Thoracic aorta (tissue), 2 donors: ENCODE measurements at places on chromosomes 16 and 17.

- DNase-seq = no peak
These were observed 23.0 kb downstream of the WNT3 start for GRCh38 chr17:46795379-46795952.

GRCh38 chr16:61858988-61859387 lies 177.2 kb downstream of the CDH8 start:
- DNase-seq = no peak

DNA sequence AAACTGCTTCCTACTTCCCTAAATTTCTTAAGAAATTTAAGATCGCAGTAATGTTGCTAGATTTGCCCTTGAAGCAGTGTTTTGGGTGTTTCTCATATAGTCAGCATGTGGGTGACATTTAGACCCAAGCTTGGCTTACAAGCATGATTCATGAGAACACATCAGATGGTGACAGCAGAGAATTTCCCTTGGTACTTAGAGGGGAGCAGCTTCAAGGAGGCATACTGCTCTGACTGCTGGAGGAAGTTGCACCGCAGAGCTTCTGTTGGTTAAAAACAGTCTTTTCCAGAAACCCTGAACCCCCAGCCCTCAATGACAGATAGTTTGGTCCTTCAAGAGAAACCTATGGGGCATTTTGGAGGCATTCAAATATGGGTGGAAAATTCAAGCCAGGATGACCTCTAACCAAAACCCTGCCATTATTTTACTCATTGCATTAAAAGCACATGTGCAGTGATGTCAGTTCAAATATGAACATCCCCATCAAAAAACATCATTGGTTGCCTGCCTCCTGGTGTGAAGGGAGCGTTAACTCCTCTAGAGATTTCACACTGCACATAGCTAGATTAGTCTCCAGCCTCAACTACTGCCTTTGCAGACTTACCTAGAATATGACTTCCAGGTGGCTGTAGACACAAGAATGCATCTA lies 201.5 kb upstream of the CACNG5 start:
- DNase-seq = no peak

DNA sequence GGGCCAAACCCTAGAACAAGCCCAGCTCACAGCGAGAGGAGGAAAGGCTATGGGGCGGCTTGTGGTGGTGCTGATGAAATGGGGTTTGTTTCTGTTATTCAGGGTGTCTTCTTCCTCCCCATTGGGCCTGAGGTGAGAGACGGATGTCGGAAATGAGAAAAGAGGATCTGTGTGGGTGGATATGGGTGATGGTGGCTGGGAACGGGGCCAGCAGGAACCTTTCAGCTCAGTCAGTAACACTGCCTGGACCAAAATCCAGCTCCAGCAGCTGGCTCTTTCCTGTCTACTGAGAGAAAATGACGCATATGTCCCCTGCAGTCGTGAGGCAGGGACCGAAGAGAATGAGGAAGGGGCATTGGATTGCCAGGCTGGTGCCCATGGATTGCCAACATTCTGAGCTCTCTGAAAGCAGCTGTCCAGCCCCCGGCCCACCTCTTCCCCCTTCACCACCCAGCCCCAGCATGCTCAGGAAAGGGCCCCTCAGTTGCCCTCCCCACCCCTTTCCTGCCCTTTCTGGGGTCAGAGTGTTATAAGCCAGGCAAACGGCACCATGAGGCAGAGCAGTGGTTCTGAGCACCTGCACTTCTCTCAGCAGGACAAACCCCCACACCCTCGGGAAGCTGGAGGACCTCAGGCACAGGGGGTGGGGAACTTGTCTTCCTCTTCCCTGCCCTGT lies 4.0 kb downstream of the MYH3 start:
- no peak for DNase-seq

- DNase-seq = no peak
These were observed 7.5 kb upstream of the EDC4 start for GRCh38 chr16:67865318-67865717.

- DNase-seq = no peak
These were observed 1483.7 kb upstream of the GOT2 start for GRCh38 chr16:60217787-60218186.

GRCh38 chr17:42255445-42255844 lies 20.7 kb downstream of the STAT5B start:
- no peak for DNase-seq

GRCh38 chr17:19646788-19647696 lies 1.5 kb upstream of the ALDH3A2 start:
- no peak for DNase-seq

- DNase-seq = no peak
These were observed 101.6 kb upstream of the MPHOSPH6 start for GRCh38 chr16:82271636-82272035.

GRCh38 chr17:76734080-76734840 lies 2.9 kb downstream of the SRSF2 start:
- no peak for DNase-seq

DNA sequence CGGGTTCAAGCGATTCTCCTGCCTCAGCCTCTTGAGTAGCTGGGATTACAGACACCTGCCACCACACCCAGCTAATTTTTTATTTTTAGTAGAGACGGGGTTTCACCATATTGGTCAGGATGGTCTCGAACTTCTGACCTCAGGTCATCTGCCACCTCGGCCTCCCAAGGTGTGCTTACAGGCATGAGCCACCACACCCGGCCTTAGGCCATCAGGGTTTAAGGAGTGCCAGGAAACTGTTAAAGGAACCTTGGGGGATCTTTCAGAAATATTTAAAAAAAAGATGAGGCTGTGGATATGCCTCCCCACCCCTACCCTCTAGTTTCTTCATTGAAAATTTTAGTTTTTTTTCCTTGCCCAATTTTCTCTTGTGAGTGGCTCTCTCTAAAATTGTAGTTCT lies 31.4 kb upstream of the UBE2G1 start:
- DNase-seq = no peak

DNA sequence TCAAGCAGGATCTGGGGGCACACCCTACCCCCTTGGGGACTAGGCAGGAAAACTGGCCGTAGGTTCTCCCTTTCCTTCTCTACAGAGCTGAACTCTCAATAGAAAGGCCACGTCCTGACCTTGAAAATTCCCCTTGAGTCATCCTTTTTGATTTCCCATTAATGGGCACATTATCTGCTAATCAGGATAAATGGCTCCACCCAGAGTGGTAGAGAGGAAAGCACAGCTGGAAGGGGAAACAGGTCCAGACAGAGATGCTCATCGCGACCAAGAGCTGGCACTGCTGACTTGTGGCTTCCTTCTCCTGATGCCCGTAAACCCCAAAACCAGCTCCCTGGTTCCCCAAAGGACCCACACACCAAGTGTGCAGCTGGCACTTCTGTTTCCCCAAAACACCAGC lies 206.5 kb upstream of the CDH5 start:
- no peak for DNase-seq

GRCh38 chr16:87850009-87851006 lies 19.0 kb downstream of the SLC7A5 start:
- DNase-seq = no peak

GRCh38 chr16:50528820-50529219 lies 19.4 kb upstream of the NKD1 start:
- no peak for DNase-seq

- no peak for DNase-seq
These were observed 160.5 kb upstream of the NOL11 start for GRCh38 chr17:67557052-67557845.

- DNase-seq = no peak
These were observed 17.5 kb downstream of the GUCY2D start for GRCh38 chr17:8019665-8020650.

DNA sequence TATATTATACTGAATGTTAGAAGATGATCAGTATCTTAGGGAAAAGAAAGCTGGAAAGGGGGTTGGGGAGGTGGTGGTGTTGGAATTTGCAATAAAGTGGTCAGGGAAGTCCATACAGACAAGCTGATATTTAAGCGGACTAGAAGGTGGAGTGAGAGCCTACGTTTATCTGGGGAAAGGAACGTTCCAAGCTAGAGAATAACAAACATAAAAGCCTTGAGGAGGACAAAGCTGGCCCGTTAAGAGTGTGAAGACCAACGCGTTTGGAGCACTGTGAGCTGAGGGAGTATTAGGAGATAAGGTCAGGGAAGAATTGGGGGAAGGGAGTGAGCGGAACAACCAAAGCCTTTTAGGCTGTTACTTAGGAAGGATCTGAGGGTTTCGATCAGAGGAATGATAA lies 1.4 kb downstream of the DDX42 start:
- no peak for DNase-seq

- DNase-seq = no peak
These were observed 21.5 kb downstream of the TMEM235 start for GRCh38 chr17:78252701-78253635.

GRCh38 chr16:83862661-83863060 lies 36.3 kb upstream of the MLYCD start:
- no peak for DNase-seq

GRCh38 chr16:30023586-30023985 lies 588 bp downstream of the C16orf92 start:
- no peak for DNase-seq

DNA sequence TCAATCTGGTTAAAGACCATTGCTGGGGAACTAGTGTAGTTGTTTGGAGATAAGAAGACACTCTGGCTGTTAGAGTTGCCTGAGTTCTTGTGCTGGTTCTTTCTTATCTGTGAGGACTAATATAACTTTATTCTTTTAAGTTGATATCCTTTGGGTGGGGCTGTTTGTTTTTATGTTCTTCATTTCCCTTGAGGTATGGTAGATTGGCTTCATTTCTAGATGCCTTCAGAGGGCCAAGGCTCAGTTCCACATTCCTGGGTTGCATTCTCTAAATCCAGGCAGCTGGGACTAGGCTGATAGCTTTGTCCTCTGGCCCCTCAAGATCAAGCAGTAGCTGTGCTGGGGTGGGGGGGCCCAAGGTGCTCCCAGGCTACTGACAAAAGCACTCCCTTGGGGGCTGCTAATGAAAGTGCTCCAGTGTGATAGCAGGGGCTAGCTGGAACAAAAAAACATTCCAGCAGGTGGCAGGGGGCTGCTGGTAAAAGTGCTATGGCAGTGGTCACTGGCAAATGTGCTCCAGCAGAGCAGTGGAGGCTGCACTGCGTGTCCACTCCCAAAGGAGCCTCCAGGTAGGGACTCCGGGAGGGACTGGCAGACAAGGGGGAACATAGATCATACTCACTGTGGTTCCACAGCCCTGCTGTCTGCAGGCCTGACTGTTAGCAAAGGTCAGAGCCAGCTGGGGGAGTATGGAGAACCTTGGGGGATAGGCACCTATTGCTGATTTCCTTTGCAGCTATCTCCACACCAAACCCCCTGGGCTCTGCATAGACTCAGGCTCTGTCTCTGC lies 45.9 kb upstream of the KCNJ16 start:
- DNase-seq = no peak

DNA sequence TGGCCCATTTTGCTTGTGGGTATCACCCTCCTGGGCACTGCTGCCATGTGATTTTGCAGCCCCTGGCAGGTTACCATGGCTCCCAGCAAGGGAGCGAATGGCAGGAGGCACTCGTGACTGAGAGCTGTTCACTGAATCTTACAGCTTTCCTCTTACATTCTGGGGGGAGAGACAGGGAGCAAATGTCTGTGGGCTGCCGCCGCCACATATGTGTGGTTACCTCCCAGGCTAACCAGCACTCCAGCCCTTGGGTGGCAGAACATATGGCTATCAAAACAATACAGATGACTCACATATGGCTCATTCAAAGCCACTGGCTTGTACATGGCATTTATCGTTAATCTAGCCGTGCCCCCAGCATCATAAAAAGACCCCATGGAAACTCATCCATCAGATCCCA lies 19.8 kb downstream of the GTF3C1 start:
- no peak for DNase-seq

DNA sequence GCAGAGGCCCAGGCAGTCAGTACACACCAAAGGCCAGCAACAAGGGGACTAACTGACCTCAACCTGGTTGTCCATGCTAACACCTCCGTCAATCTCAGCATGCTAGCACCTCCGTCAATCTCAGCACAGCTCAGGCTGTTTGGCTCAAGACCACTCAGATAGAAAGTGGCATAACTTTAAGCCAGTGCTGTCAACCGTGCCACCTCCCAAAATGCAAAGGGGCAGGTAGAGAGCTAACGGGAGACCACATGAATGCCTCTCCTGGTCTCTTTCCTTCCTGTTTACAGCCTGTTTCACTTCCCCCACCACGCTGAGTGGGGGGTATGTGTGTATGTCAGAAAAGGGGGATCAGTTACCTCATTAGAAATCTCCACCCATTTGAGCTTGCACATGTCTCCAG lies 3.3 kb downstream of the UBTF start:
- DNase-seq = no peak

GRCh38 chr17:56351675-56352074 lies 198.4 kb downstream of the ANKFN1 start:
- DNase-seq = no peak

DNA sequence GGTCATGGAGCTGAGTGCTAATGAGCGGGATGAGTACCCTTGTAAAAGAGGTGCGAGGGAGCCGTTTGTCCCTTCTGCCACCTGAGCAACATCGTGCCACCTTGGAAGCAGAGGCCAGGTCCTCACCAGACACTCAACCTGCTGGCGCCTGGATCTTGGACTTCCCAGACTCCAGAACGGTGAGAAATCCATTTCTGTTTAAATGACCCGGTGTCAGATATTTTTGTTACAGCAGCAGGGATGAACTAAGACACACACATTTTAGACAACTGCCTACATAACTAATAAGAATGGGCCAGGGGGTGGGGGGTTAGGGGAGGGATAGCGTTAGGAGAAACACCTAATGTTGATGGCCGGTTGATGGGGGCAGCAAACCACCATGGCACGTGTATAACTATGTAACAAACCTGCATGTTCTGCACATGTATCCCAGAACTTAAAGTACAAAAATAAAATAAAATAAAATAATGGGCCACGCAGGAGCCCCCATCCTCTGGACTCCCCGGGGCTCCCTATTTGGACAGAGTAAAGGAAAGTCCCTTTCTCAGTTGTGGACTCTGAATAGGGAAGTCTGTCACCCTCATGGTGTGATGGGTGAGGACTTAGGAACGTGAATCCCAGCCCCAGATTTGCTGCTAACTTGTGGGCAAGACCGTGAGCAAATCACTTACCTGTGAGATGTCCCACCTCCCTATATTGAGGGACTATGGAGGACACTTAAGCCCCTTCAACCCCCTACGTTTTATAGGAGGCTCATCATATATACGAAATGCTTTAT lies 60.6 kb upstream of the DNAH17 start:
- DNase-seq = no peak

GRCh38 chr17:41624208-41625101 lies at the start of gene KRT17:
KRT17 (minus strand) TSS chr17:41624575; CDS start chr17:41624509, 66 bp downstream.
- no peak for DNase-seq

DNA sequence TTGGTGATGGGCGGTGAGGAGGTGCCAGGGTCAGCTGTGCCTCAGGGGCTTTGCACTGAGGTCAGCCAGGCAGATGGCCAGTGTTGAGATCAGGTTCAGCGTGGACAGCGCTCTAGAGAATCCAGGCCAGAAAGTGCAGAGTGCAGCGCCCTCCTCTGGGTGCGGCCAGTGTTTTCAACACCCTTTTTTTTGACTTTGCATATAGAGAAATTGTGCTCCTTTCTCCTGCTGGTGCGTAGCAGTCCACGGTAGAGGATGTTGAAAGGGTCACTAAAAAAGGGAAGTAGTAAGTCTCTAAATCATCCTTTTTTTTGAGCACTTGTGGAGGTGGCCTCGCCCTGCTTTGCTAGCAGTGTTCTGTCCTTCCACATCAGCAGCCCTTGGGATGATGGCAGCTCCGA lies 53.9 kb downstream of the BANP start:
- DNase-seq = no peak

- DNase-seq = no peak
These were observed 74.2 kb upstream of the ZNF469 start for GRCh38 chr16:88308441-88309173.
